ENCODE measurements at places on chromosomes 16 and 17. TPM values are rescaled to one million over a fixed set of nuclear protein-coding genes. Genes with fewer than 3 reads are reported as not detected.

DNA sequence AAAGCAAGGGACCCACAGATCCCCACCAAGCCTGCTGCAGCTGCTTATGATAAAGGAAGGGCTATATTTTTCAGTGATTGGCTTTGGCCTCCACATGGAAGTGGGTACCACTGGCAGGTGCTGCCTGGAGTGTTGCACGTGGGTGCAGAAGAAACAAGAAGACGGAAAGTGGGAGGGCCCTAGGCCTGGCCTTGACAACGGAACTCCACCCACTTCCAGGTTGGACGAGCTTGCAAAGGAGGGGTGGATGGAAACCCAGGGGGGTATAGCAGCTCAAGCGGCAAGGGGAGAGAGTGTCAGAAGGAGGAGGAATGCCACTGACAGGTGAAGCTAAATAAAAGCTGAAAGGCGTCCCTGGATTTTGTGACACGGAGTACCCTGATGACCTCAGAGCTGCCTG, 20.3 kb downstream of the TRIM25 start:
- no peak for DNase-seq

DNA sequence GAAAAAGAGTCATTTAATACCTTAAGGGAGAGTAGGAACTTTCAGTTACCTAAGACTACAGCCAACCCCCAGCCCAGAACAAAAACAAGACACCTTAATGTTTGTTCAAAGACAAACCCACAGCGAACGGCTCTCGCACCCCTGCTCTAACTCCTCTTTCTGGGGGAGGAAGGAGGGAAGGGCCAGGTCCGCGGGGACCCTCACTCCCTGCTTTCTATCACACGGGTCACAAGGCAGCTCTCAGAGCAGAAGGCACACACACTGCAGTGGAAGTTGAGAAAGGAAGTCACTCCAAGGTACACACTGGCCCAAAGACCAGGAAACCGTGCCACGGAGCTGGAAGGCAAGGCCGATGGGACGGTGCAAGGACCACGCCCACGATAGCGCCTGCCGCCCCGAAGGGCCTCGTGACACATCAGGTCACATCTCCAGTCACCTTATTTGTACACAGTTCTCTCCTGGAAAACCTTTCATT, 10.0 kb downstream of the LITAFD start:
- DNase-seq, result no peak

GRCh38 chr16:26913851-26914250, 152.9 kb upstream of the C16orf82 start:
- DNase-seq, result no peak

GRCh38 chr17:69344939-69345338, 18.0 kb upstream of the ABCA5 start:
- no peak for DNase-seq

DNA sequence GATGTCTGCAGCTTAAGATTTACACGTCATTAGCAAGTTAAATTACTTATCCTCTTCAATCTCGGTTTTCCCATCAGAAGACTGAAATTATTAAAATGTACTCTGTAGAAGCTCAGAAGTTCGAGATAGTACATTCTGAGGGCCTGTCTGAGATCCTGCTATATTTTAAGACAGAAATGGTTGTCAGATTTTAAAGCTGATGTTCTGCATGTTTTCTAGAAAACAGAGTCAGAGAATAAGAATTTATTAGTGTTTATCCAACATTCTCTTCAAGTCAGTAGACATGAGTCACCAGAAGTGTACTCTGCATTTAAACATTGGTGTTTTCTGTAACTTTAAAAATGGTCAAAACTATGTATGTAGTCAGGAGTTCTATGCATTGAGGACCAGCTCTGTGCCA, 155.2 kb upstream of the MYOCD start:
- no peak for DNase-seq

GRCh38 chr17:52096056-52096455, 62.5 kb downstream of the CA10 start:
- DNase-seq, result no peak

DNA sequence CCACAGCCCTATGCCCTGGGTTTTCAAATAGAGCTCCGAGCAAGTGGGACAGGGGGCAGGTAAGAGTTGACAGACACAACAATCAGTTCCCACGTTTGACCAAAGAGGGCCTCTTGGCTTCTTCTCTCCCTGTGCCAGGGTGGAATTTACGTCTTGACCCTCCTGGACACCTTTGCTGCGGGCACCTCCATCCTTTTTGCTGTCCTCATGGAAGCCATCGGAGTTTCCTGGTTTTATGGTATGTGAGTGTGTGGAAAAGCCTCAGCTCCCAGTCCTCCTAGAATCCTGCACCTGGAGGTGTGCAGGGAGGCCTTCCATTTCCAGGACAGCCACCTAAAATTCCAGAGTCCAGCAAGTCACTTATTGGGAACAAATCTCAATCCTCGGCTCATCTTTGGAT, 42.5 kb downstream of the SLC6A2 start:
- DNase-seq, result no peak

DNA sequence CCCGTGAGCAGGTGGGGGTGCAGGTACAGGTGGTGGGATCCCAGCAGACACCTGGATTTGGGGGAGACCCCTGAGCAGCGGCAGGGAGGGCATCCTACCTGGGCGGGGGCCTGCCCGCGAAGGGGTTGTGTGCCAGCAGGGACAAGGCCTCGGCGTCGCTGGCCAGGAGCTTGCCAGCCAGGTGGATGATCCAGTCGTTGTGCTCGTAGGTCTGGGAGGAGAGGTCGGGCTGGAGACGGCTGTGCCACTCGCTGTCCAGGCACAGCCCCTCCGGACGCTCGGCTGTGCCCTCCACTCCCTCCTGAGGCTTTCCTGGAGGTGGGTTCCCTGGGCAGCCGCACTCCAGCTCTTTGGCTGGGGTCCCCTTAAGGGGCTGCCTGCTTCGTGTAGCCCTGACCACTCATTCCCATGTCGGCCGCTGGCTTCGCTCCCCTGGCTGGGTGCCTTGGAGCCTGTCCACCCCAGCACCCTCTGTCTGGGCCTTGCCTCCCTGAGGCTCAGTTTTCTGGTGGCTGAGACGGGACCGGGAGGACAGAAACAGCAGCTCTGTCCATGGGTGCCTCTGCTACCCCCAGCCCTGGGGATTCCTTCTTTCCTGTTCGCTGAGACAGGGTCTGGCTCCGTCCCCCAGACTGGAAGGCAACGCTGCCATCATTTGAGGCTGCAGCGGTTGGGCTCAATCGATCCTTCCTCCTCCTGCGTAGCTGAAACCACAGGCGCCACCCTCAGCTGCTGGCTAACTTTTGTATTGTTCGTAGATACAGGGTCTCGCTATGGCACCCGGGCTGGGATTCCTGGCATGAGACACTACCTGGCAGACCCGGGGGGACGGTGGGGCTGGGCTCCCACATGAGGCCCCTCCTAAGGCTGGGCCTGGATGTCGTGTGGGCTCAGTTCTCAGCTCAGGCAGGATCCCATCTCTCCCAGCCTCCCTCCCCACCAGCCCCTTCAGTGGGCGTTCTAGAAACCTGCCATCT, 68.6 kb upstream of the GNG13 start:
- no peak for DNase-seq

DNA sequence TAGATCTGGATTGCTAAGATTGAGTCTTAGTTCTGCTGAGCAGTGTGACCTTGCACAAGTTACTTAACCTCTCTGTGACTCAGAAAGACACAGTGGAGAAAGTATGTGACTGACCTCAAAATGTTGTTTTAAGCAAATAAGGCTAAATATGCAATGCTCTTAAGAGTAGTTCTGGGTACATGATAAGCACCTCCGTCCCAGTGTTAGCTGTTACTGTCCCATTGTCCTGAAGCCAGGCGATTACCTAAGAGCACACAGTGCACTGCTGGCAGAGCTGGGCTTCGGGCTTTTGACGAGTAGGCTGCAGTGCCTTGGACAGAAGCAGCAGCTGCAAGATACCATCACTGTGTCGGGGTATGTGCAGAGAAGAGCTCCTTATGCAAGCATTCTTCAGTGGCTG, 32.7 kb upstream of the FOXF1 start:
- DNase-seq, result no peak

DNA sequence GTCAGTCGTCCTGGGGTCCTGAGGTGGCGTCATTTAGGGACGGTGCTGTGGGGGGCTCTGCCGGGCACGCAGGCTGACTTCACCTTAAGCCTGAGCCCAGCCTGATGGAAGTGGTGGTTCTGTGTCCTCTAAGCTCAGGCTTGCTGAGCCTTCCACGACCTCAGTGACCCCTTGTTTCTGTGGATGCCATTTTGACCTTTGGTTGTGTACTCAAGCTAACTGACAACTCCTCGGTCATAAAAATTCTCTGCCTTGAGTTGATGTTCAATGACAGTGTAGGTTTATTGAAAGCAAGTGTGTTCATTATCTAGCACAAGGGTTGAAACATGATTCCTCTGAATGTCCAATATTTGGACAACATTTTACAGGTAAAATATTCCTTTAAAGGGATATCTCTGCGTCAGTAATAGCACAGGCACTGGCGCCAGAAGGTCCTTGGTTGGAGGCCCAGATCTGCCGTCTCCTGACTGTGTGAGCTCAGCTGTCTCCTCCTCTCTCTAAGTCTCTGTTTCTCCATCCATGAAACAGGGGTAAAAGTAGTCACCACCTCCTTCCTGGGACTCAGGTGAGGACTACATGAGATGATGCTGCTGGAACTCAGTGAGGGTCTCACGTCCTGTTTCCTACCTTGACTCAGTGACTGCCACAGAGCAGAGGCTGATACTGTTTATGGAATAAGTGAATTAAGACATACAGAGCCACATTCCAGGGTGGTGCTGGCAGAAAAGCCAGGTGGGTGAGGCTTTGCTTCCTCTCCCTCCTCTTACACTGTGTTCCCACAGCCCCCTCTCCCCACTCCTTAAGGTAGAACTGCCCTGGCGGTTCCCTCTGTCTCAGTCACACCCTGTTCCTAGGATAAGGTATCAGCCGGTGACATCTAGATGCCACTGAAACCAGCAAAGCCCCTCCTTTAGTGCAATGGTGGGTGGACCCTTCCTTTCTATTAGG, 75.7 kb downstream of the IRF8 start:
- DNase-seq, result no peak

DNA sequence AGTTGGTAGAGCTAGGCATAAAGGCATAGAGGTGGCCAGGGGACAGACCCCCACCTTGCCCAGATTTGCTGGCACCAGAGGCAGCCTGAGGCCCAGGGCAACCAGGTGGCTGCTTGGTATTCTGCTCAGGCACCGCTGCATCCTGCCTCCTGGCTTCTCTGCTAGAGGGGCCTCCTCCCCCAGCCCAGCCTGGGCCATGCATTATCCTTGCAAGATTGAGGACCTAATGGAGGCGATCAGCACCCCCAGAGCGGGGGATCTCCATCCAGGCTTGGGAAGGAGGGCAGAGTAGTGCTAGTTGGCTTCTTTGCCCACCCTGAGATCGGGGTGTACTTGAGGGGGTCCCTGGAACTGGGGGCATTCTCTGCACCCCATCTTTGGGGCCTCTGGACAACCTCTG, 23.8 kb downstream of the CDK5RAP3 start:
- DNase-seq, result no peak

DNA sequence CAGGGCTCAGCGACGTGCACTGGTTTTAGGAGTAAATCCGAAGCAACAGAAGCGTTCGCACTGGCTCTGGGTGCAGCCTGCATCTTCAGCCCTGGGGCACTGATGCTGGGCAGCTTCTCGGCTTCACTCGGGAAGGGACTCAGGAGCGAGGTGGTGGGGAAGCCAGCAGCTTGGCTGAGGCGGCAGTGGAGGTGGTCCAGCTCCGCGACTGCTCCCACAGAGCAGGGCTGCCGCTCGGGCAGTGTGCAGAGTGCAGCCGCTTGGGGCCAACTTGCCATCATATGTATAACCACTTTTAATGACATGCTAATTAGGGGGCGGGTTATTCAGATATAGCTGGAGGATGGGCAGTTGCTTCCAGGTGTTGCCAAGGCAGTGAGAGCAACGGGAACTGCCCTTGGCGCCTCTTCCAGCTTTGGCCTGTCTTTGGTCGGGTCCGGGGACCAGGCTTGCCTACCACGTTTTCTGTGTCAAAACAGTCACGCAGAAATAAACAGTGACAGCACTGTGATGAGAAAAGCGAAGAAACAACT, 26.7 kb downstream of the METRNL start:
- no peak for DNase-seq

DNA sequence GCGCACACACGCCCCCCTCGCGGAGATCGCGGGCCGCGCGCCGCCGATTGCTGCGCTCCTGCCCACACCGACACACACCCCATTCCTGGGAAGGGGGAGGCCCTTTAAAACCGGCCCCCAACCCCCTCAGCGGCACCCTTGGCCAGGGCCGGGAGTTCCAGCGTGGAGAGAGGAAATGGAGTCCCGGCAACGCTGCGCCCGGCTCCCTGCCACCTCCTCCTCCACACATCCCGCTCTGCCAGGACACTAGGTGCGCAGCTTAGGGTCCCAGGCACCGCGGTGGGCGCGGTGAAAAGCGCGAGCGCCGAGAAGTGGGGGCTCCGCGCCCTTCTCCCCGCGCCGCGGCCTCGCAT, 397 bp downstream of the CDC42EP4 start:
- no peak for DNase-seq

- no peak for DNase-seq
Measured at GRCh38 chr16:30601966-30602365, 8.2 kb downstream of the ZNF689 start.

The CES3 gene
- not detected for total RNA-seq

The SYT17 gene
- total RNA-seq, result 5.4 TPM

The ADORA2B gene
- total RNA-seq, result 42.7 TPM

The BAIAP3 gene
- total RNA-seq, result 9.4 TPM

Data from Panc1 (cell line).